Stimulated activated CD8-positive, alpha-beta memory T cell treated with anti-CD3 and anti-CD28 coated beads, Interleukin-4, amount 100 ng/mL, for 4 hours (primary cell): ENCODE measurements at places on chromosomes 16 and 17.
A peak's percentile ranks its signal among the peaks of the same experiment; 100 is the strongest.

DNA sequence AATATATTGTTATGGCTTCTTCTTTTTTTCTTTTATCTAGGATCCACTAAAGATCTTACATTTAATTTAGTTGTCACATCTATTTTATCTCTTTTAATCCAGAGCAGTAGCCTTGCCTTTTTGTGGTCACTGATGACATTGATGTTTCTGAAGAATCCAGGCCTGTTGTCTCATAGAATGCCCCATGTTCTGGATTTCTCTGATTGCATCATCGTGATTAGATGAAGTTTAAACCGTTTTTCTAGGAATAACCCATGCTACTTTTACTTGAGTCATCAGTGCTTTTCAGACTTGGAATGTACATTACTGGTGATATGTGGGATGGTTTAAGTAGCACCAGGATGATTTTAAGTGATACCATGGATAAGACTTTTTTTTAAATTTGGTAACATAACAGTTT lies 106.4 kb upstream of the CES5A start:
- no peak for DNase-seq

- DNase-seq = peak; percentile 15
Measured at GRCh38 chr17:30970831-30971567, at the start of gene RNF135. TSS of gene RNF135 (plus strand) at chr17:30971039. CDS start at chr17:30971074, 35 bp downstream.

GRCh38 chr16:17084130-17084529 lies 386.6 kb downstream of the XYLT1 start:
- DNase-seq = no peak

- no peak for DNase-seq
Measured at GRCh38 chr17:79147746-79148506, 73.3 kb downstream of the ENGASE start.

DNA sequence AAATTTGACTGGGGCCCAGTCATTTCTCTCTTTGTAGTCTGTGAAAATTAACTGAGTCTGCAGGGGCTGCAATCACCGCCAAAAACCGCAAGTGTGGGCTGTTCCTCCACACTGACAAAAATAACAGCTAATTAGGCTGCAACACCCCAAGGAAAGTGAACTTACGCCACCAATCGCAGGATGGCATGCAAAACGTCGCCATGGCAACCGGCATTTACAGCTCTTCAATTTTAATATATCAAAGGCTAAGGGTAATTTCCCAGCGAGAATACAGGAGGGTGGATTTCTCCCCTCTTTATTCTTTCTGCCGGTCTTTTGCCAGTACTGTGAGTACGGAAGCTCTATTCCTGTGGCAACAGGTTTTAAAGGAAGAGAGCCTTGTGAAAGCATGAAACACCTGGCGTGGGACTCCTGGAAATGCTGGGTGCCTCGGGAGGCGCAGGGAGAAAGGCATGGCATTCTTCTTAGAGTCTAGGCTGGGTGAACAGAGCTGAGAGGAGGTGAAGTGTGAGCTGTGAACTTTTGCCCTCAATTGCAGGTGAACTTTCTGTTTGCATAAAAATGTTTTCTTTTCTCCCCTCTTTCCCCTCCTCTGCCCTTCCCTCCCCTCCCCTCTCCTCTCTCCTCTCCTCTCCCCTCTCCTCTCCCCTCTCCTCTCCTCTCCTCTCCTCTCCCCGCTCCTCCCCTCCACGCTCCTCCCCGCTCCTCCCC lies 399.7 kb downstream of the XYLT1 start:
- peak; percentile 51 for DNase-seq

GRCh38 chr16:29024278-29024677 lies 39.4 kb downstream of the LAT start:
- no peak for DNase-seq

DNA sequence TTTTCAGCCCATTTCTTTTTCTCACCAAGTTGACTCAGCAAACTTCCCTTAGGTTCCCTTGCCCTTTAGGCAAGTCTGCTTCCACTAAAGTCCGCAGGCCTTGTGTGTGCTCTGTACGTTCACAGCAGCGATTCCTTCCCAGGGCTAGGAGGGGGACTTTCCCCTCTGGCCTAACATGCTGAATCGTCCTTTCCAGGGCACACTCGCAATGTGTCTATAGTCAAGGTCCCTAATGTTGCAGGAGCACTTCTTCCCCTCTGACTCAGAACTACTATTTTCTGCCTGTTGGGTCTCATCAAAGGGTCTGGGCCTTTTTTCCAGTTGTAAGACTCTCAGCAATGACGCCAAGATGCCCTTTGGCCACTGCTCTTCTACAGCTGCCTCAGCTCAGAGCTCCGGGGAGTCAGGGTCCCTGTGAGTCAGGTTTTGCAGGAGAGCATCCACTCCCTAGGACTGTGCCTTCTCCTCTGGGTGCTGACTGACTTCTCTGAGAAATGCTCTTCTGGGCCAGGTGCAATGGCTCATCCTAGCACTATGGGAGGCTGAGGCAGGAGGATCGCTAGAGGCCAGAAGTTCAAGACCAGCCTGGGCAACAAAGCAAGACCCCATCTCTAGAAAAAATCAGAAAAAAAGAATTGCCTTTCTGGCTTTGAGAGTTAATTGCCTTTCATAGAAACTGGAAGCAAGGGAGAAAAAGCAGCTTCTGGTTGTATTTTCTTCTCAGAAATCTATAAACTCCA lies 64.4 kb upstream of the TBX2 start:
- no peak for DNase-seq

GRCh38 chr16:15919331-15919730 lies 30.1 kb upstream of the ABCC1 start:
- no peak for DNase-seq

DNA sequence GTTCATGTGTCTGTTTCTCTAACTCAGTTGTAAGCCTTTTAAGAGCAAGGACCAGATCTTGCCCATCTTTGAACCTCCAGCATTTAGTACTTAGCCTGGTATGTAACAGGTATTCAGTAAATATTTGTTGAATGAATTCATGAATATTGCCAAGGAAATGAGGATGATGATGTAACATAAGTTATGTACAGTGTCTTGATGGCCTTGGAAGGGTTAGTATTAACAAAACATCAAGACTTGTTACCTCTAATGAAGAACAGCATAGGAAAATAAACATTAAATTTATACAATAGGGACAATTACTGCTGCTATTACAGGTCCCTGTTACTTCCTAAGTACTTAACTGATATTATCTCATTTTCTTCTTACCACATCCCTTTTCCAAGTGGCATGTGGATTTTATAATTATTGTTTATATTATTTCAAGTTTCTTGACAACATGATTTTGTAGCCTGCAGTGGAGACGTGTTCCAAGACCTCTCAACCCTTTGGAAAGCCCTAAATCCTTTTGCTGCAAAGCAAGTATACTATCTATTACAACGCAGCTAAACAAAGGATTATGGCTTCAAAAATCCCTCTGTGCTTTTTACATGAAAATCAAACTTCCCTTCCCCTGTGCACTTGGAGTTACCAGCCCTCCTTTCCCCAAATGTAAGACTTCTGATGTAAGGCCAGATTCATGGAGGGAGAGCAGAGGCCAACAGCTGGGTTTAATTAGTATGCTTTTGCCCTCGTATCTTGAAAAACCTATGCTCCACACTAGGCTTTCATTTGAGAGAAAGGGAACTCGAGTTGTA lies 77.4 kb upstream of the SMIM36 start:
- no peak for DNase-seq

DNA sequence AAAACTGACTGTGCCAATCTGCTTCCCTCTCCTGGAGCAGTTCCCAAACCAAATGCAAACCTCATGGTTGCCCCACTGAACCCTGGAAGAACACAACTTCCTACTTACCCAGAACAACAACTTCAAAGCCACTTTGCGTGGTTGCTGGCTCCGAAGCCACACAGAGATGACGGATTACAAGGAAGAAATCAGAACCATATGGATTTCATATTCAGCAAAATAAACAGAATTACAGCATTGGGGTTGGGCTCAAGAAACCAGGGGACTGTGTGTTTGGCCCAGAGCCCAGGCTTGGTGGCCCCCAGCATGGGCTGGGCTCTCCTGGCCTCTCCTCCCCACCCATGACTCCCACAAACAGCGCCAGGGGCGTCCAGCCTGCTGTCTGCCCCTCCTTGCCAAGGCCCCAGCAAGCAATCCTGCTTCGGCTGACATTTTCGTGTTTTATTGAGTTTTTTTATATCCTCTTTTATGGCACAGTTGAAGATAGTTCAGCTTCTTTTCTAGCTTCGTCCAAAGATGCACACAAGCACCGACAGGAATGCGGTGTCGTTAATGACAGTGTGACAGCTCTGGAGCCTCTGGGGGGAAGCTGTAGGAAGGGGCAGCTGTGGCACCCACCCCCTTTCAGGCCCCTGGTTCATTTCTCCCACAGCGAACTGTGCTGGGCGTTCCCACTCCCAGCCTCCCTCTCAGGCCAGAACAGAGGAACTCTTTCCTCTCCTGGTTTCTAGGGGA lies 137.1 kb downstream of the GAS7 start:
- DNase-seq = no peak

GRCh38 chr16:19410435-19411171 lies 7.1 kb upstream of the TMC5 start:
- DNase-seq = no peak

DNA sequence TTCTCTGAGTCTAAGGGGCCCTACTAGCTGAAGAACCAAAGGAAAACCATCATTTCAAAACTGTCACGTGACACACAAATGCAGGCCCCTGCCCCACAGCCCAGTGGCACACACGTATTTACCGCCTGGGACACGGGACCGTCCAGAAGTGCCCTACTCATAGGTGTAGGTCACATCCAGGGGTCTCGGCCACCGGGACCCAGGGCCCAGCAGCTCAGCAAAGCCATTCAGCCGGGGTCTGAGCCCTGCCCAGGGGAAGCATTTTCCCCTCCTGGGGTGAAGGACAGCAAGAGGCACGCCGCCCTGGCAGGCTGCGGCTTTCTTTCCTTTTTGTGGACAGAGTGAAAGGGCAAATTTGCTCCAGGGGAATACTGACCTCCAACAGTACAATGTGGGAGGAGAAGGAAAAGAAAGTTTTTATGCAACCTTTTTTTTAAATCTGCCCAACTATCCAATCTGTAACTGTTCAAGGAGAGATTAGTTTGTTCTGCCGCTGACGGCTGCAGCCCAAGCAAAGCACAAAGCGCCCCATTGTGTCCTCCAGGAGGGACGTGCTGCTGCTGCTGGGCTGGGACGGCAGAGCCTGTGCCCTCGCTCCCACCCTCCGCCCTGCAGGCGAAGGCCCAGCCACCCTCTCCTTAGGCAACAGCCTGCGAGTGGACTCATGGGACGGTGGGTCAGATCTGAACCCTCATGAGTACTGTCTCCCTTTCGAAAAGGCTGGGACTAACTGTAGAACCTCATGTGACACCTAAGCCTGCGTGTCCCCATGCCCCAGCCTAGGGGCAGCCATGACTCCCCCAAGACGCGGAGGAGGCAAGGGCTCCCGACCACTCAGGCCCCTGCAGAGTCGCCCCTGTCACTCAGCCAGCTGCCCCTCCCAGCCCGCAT lies 21.3 kb downstream of the SLC7A5 start:
- no peak for DNase-seq

DNA sequence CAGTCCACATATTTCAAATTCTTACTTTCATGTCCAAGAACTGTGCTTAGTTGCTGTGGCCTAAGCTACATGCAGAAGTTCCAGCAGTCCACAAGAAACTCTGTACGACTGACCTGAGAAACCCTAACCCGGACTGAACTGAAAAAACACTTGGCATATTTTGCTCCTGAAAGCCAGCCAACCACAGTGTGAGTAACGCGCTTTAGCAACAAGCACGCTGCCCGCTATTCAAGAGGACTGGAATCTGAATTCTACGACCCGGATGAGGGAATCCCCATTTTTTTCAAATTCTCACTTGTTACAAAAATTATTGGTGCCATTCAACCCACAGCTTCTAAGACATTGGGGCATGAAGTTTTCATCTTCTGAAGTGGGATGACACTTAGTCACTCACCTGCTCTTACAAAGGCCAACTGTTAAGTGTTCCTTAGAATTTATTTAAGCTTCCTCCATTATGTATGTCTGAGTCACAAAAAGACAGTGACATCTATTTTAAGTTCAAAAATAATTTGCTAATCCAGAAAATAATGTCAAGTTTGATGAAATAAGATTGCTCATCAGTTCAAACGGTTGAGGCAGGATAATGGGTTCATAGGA lies 78.7 kb downstream of the CDYL2 start:
- no peak for DNase-seq

- DNase-seq = no peak
Measured at GRCh38 chr17:27804113-27804512, 3.8 kb upstream of the NOS2 start.

- DNase-seq = no peak
Measured at GRCh38 chr17:45116434-45117016, 15.8 kb downstream of the PLCD3 start.

DNA sequence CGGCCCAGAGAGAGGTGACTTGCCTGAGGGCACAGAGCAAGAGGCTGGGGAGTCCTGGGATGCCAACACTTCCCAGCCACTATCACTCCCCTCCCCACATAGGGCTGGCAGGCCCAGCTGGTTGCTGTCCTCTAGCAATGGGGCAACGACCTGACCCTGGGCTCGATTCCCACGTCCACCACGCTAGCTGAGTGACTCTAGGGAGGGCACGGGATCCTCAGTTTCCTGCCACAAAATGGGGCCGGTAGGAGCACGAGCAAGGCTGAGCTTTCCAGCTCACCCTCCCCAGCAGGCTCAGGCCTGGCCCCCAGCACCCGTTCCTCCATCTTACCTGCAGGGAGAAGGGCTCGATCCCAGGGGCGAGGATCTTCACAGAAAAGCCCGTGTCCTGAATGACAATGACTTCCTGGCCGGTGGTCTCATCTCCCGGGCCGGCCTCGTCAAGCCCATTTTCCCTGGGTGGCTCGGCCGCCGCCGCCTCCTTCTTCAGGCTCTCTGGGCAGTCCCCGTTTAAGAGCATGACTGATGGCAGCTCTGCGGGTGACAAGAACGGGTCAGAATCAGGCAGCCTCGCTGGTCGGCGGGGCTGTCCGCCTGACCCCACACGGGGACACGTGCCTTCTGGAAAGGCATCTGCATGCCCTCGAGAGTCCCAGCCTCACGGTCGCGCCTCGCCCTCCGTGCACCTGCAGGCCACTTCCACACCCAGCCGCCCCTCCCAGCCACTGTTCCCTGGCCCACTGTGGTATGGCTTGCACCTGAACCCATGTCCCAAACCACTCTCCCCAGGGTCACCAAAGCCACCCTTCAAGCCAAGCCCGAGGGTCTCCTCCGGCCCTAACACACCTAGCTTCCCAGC lies 7.3 kb downstream of the CLUH start:
- DNase-seq = no peak
